ENCODE measurements at places on chromosomes 5 and 9.

- DNase-seq = no peak
Observed at GRCh38 chr9:3740690-3741419, 215.1 kb upstream of the RFX3 start.

- no peak for DNase-seq
Observed at GRCh38 chr9:131076347-131077195, 19.8 kb upstream of the AIF1L start.

- no peak for DNase-seq
Observed at GRCh38 chr9:81077572-81077971, 611.8 kb downstream of the TLE1 start.

GRCh38 chr5:149367249-149367971, 9.6 kb downstream of the PCYOX1L start:
- peak; percentile 92 for DNase-seq

- no peak for DNase-seq
Observed at GRCh38 chr9:134046894-134047681, 20.7 kb downstream of the BRD3 start.

- no peak for DNase-seq
Observed at GRCh38 chr5:53892224-53892623, 331.8 kb downstream of the NDUFS4 start.

DNA sequence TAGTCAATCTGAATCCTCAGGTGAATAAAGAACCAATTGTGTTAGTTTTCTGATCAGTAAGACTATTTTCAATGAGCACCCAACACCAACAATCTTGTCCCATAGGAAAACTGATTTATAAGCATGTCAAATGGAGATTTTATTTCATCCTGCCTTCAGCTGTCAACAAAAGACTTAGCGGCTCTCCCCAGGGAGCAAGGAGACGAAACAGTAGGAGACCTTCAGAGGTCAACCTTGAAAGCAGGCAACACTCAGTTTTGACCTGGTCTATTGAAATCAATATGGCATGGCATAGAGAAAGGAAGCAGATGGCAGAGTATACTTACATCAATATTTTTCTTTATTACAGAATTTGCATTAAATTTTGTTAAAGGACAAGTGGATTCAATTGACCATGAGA, 34.1 kb downstream of the ZNF622 start:
- DNase-seq = no peak

DNA sequence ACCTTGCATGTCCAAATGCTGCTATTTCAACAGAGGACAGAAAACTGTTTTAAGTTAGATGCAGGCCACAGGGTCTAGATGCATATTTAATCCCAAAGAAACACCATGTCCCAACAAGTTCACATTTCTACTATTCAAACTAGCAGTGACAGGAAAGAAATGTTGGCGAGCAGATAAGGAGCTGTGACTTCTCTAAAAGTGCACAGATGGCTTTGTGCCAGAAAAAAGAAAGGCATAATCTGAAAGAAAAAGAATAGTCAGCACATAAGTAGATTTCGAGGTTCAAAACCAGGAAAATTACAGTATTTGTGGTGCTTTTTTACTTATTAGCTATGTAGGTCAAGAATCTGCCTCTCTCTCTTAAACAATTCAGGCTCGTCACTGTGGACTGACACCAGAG, 178.3 kb downstream of the DNAH5 start:
- DNase-seq = peak; percentile 71

DNA sequence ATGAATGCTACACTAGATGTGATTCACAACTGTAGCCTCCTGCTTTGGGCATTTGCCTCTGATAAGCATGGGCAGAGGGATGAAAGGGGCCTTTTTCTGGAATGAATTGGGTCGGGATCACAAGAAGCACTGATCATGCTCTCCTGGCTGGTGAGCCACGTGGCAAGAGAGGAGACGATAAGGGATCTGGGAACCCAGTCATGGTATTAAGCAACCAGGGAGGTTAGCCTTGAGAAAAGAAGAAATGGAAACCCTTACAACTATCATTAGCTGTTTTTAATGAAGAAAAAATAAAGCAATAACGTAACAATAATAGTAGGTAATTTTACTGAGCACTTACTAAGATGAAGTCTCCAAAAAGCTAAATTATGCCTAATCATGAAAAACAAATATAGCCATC, 50.0 kb upstream of the RAI14 start:
- no peak for DNase-seq

DNA sequence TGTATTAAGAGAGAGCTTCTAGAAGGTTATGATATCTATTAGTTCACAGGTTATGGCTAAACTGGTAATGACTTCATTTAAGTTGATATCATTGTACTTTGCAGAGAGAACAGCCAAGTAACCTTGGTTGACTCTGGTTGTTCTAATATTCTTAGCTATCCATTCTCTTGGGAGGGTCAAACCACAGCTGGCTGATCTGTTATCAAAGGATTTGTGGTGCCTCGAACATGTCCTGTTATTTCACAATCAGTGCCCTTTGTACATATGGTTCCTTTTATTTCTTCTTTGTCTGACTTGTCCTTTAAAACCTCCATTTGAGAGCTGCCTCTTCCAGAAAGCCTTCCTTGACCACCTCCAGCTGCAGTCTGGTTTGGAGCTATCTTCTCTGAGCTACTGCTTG, 61.7 kb downstream of the PDE8B start:
- peak; percentile 24 for DNase-seq

Data from OCI-M1 (cell line).